CD4-positive, alpha-beta T cell treated with Interleukin-2 at 100 ng/mL for 4 hours (primary cell): ENCODE measurements at places on chromosomes 5 and 9.

GRCh38 chr5:100446879-100447430, 88.2 kb upstream of the FAM174A start:
- no peak for DNase-seq

- no peak for DNase-seq
Measured at GRCh38 chr9:107647611-107648010, 158.0 kb upstream of the KLF4 start.

DNA sequence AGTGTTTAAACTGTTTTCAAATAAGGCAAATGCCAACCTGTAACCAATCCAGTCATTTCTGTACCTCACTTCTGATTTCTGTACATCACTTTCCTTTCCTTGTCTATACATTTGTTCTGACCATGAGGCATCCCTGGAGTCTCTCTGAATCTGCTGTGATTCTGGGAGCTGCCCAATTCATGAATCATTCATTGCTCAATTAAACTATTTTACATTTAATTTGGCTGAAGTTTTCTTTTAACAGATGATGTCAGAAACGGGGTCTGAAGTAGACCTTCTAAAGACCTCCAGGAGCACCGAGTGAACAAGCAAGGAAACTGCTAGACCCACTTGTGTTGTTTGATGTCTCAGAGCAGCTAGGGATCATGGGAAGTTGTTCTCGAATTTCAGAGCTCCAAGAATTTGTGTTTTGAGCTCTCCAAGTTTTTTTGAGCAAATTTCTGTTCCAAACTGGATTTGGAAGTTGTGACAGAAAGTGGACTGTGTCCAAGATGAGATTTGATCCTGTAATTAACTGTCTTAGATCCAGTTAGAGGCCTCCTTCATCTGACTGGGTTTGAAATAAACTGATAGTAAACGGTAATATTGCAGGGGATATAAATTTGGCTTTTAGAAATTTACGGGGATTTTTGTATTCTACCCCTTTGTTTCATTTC, 490.8 kb upstream of the ST8SIA4 start:
- no peak for DNase-seq

DNA sequence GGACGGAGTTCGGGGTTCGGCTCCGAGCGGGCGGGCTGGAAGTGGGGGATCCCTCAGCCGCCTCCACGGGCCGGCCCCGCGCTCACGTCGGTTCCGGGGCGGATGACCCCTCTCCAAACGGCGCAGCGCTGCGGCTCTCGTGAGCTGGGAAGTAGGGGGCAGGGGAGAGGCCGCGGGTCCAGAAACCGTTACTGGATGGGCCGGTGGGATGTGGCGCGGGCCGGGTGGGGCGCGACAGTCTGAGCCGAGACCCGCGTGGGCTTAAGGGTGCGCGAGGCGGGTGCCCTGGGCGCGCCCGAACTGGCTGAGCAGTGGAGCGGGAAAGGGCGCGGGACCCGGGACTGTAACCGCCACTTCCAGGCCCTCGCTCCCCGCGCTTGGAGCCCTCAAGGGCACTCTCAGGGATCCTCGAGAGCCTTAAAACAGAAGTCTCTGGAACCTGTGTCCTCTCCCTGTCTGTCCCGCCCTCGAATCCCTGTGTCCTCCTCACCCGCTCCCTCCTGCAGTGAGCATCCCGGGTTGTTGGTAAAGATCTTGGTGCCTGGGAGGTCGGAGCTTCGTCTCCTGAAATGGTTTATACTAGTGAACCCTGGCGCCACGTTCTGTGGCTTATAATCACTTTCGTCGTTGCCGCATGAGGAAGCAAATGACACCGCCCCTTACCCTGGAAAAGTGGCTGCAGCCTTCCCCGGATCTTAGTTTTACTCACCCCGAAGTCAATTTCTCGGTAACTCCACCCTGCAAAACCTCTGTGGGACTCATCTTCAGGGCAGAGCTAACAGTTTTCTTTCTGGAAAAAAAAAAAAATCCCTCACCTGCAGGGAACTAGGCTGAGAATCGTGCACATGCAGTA, 571 bp upstream of the MARCHF11 start:
- no peak for DNase-seq

DNA sequence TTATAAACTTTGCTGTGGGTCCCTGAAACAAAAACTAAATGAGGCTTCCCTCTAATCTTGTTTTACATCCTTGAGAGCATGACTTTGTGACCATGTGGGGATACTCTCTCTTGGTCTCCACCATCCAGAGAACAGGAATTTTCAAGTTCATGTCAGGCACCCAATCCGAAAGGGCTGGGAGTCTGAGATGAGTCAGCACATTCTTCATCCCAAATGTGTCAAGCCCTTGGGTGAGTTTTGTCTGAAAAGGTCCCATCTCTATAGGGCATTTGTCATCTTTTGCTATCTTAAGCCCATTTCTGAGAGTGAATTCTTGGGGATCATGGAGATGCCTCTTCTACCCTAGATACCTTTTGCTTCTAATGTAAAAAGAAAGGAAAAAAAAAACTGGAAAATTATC, 26.9 kb upstream of the RAPGEF6 start:
- no peak for DNase-seq

DNA sequence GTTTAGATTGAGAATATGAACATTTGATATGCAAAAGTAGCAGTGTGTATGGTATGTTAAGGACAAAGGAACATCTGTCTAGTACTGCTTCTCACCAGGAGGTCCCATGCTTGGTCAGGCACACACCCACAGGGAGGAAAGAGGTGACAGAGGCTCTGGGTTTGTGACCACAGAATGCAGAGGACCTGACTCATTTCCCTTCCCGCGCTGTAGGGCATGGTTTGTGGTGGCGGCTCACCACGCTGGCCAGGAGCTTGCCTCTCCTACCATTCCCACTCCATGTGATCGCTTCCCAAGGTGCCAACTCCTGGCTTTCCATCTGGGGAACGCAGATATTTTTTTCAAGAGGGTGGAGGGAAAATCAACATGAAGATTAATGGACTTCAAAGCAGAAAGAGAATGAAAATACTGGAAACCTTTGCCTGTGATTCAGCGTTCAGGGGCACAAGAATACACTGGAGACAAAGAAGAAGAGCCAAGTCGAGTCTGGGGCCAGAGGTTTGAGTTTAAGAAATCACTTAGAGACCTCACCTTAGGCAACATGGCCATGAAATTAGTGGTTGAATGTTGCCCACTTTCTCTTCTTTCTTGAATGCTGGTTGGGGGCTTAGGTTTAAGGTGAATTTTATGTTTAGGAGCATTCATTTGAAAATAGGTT, 477.8 kb downstream of the CCDC171 start:
- DNase-seq: no peak

DNA sequence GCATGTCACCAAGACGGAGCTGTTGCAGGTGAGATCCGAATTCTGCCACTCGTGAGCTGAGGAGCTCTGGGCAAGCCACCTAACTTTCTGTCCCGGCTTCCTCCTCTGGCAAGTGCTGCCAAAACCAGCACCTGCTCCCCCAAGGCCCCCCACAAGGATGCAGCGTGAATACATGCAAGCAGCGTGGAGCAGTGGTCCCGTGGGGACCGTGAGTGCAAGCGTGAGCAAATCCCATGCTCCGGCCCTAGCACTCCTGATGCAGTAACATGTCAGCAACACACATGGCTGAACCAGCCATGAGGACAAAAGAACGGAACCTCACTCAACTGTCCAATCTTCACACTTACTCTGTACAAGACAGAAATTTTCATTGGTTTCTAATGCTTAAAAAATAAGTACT, 31.0 kb downstream of the NSUN2 start:
- no peak for DNase-seq

DNA sequence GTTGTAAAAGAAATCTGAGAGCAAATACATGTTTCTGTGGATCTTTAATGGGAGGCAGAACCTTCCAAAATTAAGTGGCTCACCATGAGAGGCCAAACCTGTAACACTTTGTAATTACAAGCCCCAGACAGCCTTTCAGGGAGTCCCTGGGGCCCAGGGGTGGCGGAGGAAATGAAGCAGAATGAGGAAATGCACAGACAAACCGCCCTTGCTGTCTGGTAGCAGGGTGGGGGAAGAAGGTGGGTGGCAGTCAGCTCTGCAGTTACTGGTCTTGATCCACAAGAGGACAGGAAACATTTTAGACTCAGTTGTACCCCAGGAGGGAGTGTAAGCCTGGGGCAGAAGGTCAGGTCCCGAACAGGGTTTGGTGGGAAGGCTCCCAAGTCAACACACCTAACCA, 6.5 kb downstream of the ARL14EPL start:
- no peak for DNase-seq

GRCh38 chr5:174157048-174157447, 111.5 kb downstream of the NSG2 start:
- no peak for DNase-seq

GRCh38 chr9:95845751-95846150, 29.7 kb upstream of the ERCC6L2 start:
- DNase-seq: no peak

- DNase-seq: no peak
Measured at GRCh38 chr9:108569624-108570023, 286.2 kb downstream of the ACTL7B start.

DNA sequence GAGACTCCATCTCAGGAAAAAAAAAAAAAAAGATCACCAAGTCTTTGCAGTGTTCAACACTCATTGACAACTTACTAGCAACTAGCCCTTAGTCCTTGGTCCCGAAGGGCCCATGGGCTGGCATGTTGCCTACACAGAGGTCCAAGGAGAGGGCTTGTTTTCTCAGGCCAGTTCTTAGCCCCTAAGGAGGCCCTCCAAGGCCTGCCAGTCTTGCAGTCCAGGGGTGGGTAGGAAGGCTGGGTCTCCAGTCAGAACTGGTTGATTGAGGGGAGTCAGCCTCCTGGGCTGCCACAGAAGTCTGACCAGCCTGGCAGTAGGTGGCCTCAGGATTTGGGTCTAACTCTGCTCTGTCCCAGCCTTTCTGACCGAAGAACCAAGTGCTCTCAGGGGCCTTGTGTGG, 32.7 kb downstream of the IER5L start:
- no peak for DNase-seq

- no peak for DNase-seq
Measured at GRCh38 chr5:448061-448765, 5.2 kb downstream of the EXOC3 start.

- DNase-seq: no peak
Measured at GRCh38 chr9:14347406-14348122, 33.6 kb upstream of the NFIB start.

- DNase-seq: no peak
Measured at GRCh38 chr5:148792744-148793143, 33.7 kb upstream of the ADRB2 start.

- DNase-seq: no peak
Measured at GRCh38 chr9:118222375-118222774, 518.2 kb downstream of the TLR4 start.

- no peak for DNase-seq
Measured at GRCh38 chr9:130938184-130938651, 829 bp downstream of the FIBCD1 start.

DNA sequence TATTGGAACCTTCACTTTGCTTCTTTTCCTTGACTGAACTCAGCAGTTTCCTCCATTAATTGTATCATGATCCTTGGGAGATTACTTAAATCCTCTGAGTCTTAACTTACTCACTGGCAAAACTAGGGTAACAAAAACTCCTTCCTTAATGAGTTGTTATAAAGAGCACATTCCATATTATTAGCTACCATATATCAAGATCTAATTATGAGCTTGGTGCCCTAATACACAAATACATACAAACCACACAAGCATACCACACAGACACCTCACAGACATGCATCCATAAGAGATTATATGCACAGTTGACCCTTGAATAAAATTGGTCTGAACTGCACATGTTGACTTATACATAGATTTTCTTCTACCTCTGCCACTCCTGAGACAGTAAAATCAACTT, 2.5 kb upstream of the SPINK7 start:
- DNase-seq: no peak

GRCh38 chr5:76805821-76806505, 12.9 kb upstream of the F2RL1 start:
- DNase-seq: no peak

- DNase-seq: no peak
Measured at GRCh38 chr9:133679056-133679455, 42.9 kb downstream of the DBH start.

DNA sequence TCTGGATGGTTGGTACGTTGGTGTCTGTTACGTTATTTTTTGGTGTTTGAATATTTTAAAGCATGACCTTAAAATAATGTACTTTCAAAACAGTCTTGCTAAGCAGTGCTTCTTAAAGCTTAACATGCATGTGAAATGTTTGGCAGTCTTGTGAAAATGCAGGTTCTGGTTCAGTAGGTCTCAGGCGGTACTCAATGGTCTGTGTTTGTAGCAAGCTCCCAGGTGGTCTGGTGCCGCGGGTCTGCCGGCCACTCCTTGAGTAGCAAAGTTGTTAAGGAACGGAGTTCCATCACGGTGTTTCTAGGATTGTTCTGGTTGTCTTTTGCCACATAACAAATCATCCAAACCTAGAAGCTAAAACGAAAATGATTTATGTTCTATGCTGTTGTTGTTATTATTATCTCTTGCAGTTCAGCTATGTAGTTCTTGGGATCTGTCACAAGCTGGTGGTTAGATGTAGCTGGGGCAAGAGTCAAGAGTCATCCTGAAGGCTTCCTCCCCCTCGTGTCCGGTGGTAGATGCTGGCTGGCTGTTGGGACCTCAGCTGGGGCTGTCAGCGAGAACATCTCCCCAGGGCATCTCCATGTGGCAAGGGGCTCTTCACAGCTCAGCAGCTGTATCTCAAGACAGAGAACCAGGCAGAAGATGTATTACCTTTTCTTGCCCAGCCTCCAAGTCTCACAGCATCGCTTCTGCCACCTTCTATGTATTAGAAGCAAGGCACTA, 186.8 kb downstream of the PALM2AKAP2 start:
- DNase-seq: no peak

GRCh38 chr9:138016406-138017187, 139.0 kb downstream of the CACNA1B start:
- no peak for DNase-seq

GRCh38 chr9:36559036-36559695, 13.5 kb upstream of the MELK start:
- no peak for DNase-seq

- DNase-seq: no peak
Measured at GRCh38 chr5:134206627-134207160, 19.2 kb downstream of the PPP2CA start.
